Stimulated activated CD4-positive, alpha-beta T cell treated with anti-CD3 and anti-CD28 coated beads, Interleukin-1b, Interleukin-23, amount 100 ng/mL, for 1 hour (primary cell): ENCODE measurements at places on chromosomes 5 and 9.

GRCh38 chr5:14036947-14037346, 92.5 kb upstream of the DNAH5 start:
- no peak for DNase-seq

DNA sequence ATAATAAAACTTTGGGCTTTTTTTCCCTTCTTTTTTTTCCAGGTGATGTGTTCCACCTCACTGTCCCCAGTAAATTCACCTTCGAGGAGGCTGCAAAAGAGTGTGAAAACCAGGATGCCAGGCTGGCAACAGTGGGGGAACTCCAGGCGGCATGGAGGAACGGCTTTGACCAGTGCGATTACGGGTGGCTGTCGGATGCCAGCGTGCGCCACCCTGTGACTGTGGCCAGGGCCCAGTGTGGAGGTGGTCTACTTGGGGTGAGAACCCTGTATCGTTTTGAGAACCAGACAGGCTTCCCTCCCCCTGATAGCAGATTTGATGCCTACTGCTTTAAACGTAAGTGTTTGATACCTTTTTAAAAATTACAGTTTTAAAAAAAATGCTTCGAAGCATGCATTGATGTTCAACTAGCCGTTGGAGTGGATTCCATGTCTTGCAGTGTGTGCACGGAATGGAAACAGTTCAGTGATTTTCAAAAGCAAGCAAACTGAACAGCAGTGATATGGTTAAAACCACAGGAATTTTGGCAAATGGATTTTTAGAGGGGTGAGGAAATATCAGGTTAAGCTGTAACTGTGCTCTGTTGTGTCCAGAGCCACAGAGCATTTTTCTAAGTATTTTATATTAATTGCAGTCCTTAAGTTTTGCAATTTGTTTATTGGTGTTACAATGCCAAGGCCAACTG, 40.7 kb downstream of the VCAN start:
- no peak for DNase-seq

DNA sequence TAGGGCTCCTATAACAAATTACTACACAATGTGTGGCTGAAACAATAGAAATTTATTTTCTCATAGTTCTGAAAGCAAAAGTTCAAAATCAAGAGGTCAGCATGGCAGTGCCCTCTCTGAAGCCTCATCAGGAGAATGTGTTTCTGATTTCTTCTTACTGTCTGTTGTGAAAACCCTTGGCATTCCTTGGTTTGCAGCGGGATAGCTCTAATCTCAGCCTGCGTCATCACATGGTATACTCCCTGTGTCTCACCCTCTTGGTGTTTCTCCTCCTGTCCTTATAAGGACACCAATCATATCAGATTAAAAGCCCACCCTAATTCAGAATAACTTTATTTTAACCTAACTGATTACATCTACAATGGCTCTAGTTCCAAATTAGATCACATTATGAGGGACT, 87.5 kb upstream of the CDH9 start:
- no peak for DNase-seq

DNA sequence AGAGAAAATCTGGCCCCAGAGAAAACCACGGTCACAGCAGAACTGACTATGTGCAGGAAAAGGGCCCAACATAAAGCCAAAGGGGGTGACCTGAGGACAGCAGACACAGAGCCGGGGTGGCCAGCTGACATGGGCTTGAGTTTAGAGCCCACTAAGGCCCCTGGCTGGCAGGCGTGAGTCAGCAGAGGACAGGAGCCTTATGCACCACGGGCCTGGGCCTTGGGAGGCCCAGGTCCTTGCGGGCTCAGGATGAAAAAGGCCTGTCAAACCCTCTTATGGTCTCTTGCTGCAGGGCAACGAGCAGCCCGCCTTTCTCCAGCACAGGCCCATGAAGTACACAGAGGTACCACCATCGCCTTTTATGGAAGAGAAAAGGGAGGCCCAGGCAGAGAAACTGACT, 19.7 kb downstream of the STK10 start:
- DNase-seq, result no peak

DNA sequence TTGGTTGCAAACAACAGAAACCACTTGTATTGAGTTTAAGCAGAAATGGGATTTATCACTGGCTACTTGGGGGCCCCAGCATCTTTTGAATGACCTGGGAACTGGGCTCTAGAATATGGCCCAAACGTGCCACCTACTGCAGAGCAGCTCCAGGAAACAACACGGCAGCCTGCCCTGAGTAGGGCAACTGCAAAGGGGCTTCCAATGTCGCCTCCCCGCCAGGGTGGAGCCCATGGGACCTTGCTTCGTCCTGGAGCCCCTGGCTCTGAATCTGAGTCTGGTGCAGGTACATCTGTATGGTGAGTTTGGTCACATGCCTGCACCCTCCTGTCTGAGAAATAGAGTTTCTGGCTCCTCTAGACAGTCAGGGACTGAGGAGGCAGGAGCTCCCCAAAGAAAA, 38.6 kb downstream of the BOD1 start:
- no peak for DNase-seq

DNA sequence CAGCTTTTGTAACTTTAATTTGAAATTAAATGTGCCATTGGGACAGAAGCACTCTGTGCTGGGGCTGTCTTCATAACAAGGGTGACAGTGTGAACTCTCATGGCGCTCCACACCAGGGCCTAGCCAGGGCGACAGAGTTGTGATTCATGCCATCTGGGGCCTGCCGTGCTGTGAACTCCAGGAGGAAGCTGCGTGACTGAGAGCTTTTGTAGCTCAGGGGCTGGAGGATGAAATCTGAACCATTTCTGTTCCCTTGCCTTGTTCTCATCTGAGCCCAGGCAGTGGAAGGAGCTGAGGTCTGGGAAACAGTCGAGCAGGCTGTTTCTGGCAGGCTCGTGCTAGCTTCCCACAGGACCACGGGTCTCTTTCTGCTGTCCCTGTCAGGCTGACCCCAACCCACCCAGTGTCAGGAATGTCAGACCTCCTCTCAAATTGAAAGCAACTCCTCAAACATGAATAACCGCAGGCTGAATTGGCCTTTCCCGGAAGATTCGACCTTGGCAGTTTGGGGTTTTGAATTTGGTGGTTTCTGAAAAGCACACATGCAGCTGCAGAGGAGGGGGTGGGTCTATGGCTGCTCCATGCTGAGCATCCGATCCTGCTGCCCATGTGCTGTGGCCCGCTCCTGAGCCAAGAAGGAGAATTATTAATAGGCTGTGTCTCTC, 69.2 kb upstream of the RPS23 start:
- DNase-seq, result no peak

- DNase-seq, result no peak
Measured at GRCh38 chr9:119768266-119768665, 399.0 kb upstream of the BRINP1 start.

DNA sequence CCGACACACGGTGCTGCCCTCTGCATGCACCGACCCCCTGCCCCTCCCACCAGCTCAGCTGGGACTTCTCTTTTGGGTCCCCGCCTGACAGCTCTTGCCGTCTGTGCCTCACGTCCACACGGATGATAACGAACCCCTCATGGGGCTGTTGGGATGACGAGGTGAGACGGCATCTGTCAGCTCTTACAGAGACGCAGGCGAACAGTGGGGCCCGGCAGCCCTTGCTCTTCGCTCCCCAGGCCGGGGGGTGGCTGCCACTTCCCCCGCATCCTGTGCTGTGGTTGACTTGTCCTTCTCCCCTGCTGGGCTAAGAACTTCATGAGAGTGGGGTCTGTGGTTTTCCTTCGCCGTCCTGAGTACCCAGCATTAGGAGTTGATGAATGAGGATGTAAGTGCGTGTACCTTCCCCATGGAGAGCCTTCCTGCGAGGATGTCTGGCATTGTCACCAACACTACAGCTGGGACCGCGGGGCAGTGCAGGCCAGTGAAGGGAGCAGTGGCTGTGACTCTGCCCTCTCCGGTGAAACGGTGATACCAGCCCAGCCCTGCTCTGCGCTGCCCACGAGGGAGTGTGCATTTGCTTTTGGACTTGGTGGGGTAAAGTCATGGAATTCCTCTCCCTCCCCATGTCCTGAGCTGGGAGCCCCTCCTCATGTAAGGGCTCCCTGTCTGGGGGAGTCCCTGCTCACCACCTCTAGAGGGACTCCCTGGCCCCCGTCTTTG, 23.2 kb downstream of the HK3 start:
- no peak for DNase-seq

DNA sequence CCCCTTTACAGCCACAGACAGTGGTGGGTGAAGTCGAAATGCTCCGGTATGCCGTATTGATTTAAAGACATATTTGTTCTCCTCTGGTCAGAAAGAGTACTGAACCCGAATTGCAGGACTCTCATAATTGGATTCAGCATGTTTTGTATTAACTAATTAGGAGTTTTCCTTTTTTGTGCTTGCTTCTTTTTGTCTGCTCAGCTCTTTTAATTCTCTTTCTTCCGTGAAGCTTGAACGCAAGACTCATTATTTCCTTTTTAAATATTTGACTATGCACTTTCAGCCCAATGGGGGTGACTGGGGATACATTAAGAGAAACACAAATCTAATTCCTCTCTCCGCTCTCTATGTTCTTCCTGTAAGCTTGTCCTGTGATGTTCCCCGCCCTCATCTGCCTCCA, 246.6 kb upstream of the IRX2 start:
- no peak for DNase-seq

DNA sequence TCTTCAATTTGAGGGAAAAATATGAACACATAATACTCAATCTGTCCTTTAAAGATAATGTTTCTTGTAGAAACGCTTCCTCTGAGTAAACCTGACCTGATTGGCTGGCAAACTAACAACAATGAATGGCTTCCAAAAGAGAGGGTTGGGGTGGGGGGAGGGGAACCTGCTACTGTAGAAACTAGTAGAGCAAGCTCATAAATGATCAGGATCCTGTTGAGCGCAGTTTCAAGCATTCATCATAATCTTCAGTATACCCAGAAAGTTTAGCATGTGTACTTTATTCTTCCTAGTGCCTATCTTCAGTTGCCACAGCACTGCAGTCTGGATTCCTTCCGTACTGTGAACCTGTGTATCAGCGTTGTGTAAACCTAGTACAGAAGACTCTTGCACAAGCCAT, 63.0 kb upstream of the FCHO2 start:
- DNase-seq, result no peak
